ENCODE measurements at places on chromosomes 12 and 14.

DNA sequence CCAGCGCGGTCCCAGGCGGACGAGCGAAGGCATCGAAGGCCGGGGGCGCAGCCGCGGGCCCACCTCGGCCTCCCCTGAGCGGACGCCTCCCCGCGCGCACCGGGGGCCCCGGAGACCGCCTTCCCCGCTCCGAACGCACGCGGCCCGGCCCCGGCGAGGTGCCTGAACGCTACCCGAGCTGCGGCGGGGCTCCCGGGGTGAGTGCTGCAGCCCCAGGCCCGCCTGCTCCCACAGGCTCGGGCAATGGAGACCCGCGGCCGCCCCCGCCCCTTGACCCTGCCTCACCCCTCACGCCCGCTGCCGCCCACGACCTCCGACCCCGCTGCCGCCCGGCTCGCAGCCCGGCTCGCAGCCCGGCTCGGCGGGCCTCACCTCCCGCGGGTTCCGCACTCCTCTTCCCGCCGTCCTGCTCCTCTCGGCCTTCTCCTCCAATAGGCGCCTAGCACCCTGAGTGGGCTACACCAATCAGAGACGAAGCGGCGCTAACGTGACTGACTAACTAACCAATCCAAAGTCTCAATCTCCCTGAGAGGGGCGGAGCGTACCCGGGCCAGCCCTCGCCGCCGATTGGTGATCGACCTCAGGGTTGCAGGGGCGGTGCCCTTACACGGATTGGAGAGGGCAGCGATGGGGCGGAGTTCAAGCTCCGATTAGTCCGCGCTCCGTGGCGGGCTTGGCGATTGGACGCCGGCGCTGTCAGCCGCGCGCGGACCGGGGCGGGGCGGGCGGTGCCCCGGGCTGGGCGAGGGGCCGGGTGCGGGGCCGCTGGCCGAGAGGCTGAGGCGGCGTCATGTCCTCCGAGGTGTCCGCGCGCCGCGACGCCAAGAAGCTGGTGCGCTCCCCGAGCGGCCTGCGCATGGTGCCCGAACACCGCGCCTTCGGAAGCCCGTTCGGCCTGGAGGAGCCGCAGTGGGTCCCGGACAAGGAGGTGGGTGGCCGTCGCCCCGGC lies at the start of the genes XRCC3 and ZFYVE21:
Gene XRCC3, minus strand, starts transcription at position 400 of the 949 bp plus-strand sequence. CDS start 4,364 bp downstream, outside the sequence.
Gene ZFYVE21, plus strand, starts transcription at position 759 of the 949 bp plus-strand sequence. Its CDS starts 32 bp downstream, at position 791.
- DNase-seq = peak; percentile 99

GRCh38 chr12:21604245-21605101 lies at the start of gene GYS2:
Gene GYS2, minus strand, starts transcription at chr12:21604847. Its CDS starts 255 bp downstream, at chr12:21604592.
- no peak for DNase-seq

GRCh38 chr12:72543777-72544467 lies 271.8 kb downstream of the TRHDE start:
- no peak for DNase-seq

GRCh38 chr14:33618361-33619105 lies 332.3 kb downstream of the EGLN3 start:
- no peak for DNase-seq

- no peak for DNase-seq
Measured at GRCh38 chr12:545835-546234, 86.1 kb downstream of the B4GALNT3 start.

DNA sequence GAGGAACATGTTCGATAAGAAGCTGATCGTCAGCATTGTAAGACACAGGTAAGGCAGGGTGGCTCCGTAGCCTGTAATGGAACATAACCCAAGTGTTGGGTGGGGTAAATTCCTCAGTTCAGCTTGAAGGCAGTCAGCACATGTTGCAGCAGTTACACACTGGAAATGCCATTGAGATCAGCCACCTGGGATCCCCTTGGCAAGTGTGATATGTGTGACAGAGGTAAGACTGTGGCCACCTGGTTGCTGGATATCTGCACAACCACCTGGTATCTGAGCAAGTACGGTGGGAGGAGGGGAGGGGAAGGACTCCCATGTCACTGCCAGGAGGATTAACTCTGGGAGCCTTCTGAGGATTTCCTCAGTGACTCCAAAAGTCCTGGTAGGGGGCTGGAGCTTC lies 158.0 kb upstream of the CAND1 start:
- no peak for DNase-seq

Measured in stimulated activated CD4-positive, alpha-beta T cell treated with anti-CD3 and anti-CD28 coated beads, Interleukin-1b, Interleukin-23, amount 100 ng/mL, for 1 hour (primary cell).